Stimulated activated CD8-positive, alpha-beta memory T cell treated with anti-CD3 and anti-CD28 coated beads, Interleukin-2, amount 100 ng/mL, for 1 hour (primary cell): ENCODE measurements at places on chromosomes 16 and 17.

GRCh38 chr17:82297714-82298537, 19.5 kb downstream of the CD7 start:
- peak; percentile 91 for DNase-seq

DNA sequence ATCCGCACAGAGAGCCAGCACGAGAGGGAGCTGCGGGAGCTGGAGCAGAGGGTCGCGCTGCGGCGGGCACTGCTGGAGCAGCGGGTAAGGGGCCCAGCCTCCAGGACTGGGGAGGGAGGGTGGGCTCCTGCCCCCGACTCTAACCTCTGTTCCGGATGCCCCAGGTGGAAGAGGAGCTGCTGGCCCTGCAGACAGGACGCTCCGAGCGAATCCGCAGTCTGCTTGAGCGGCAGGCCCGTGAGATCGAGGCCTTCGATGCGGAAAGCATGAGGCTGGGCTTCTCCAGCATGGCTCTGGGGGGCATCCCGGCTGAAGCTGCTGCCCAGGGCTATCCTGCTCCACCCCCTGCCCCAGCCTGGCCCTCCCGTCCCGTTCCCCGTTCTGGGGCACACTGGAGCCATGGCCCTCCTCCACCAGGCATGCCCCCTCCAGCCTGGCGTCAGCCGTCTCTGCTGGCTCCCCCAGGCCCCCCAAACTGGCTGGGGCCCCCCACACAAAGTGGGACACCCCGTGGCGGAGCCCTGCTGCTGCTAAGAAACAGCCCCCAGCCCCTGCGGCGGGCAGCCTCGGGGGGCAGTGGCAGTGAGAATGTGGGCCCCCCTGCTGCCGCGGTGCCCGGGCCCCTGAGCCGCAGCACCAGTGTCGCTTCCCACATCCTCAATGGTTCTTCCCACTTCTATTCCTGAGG, 4.4 kb downstream of the HIRIP3 start:
- DNase-seq = no peak

- DNase-seq = no peak
Measured at GRCh38 chr17:17844079-17844478, 7.3 kb upstream of the SREBF1 start.

DNA sequence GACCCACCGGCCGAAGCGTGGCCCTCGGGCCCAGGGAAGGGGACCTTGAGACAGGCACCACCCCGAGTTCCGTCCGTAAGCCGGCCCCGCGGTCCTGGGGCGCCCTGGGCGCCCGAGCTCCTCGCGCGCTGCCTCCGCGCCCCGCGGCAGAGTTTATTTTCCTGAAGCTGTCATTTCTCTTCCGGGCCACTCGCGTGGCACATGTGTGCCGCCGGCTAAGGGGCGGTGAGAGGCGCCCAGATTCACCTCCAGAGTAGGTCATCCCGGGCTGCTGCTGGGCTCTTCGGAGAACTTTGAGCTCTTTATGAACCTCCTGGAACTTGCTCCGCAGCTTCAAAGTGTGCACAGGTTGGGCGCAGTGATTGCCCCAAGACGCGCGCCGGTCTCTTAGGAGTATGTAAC, 489 bp downstream of the ZC3H18 start:
- no peak for DNase-seq

GRCh38 chr17:19736071-19736470, 12.0 kb downstream of the ALDH3A1 start:
- DNase-seq = no peak

DNA sequence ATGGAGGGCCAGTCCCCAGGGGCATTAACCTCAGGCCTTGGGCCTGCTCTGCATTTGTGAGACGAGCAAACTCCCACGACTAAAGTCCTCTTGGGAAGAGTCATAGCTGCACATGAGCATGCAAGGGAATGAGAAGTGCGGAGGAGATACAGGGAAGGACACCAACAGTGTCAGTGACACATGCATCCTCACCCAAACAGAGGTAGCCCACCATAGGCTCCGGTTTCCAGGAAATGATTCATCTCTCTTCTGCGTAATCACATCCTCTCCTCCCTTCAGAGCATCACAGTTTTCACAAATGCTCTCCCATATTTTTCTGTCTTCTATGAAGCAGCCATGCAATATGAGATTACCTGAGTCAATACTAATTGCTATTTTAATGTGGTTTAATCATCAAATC, 725.7 kb upstream of the GOT2 start:
- no peak for DNase-seq

DNA sequence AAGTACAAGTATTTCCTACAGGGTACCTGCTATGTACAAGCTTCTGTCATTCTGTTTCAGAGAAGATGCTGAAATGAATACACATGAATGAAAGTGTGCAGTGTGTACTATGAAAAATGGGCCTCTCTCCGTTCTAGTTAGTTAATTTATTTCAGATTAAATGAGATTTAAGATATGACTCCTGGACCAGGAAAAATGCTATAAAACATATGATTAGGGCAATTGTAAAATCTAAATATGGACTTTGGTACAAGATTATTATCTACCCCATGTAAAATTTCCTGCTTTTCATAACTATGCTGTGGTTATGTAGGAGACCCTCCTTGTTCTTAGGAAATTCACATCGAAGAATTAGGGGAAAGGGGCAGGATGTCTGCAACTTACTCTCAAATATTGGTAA, 28.9 kb downstream of the MYO1D start:
- no peak for DNase-seq

DNA sequence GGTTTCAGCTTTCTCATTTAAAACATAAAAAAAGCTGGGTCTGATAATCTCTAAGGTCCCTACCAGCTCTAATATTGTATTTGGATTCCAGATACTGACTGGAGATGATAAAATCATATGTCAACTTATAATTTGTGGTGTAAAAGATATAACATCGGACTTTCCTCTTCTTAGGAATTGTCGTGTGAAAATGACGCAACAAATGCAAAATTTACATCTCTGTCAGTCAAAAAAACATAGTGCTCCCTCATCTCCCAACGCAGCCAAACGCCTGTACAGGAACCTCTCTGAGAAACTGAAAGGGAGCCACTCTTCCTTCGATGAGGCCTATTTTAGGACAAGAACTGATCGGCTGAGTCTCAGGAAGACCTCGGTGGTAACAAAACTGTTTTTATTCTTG, 197.3 kb downstream of the ANKFN1 start:
- no peak for DNase-seq

GRCh38 chr17:27242951-27243350, 51.0 kb upstream of the WSB1 start:
- no peak for DNase-seq

GRCh38 chr16:88803264-88803987, at the start of gene CDT1:
TSS of gene CDT1 (plus strand) at chr16:88803789. CDS start at chr16:88803832, 43 bp downstream.
- DNase-seq = peak; percentile 67

GRCh38 chr16:88356124-88356726, 26.5 kb upstream of the ZNF469 start:
- no peak for DNase-seq

- peak; percentile 42 for DNase-seq
Measured at GRCh38 chr16:695355-696089, 5.3 kb upstream of the WDR24 start.

- DNase-seq = peak; percentile 31
Measured at GRCh38 chr16:30615358-30616091, 5.3 kb upstream of the ZNF689 start.

DNA sequence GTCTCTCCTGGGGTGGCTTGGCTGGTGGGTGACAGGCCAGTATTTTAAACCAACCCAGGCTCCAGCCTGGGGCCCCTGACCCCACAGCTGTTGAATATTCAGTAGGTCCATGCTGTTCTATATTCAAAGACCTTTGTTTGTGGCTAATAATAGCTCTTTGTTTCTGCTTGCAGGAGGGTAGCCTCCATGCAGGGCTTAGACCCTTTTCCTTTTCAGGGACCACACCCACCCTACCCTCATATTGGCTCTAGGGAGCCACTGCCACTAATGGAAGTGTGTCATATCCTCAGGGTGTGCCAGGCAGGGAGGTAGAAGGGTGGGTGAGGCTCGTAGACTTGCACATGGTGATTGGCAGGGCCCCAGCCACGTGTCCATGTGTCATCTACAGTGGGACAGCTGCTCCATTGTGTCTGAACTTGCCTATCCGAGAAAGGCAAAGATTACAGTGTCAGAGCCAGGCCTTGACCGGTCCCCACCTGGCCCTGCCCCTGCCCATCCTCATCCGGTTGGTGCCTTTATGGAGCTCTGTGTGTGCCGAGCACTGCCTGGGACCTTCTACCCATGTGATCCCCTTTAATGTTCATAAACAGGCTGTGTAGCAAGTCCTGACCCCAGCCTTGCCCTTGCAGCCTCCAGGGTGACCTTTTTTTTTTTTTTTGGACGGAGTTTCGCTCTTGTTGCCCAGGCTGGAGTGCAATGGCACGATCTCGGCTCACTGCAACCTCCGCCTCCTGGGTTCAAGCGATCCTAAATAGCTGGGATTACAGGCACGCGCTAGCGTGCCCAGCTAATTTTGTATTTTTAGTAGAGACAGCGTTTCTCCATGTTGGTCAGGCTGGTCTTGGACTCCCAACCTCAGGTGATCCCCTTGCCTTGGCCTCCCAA, 22.1 kb downstream of the TMC7 start:
- DNase-seq = no peak

DNA sequence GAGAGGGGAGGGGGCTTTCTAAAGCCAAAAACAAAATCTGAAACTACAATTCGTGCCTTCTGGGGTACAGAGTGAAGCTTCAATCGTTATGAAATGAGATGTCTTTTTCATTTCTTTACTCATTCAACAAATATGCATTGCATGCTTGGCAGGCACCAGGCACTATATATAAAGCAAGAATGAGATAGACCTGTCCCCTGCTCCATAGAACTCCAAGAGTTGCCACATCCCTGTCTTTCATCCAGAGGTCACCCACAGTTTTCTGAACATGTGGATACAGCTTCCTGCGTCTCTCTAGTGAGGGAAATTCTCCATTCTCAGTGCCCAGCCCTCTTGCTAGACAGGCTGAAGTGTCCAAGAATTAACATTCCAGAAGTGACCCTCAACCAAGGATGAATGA, 343.2 kb upstream of the MAF start:
- DNase-seq = no peak

DNA sequence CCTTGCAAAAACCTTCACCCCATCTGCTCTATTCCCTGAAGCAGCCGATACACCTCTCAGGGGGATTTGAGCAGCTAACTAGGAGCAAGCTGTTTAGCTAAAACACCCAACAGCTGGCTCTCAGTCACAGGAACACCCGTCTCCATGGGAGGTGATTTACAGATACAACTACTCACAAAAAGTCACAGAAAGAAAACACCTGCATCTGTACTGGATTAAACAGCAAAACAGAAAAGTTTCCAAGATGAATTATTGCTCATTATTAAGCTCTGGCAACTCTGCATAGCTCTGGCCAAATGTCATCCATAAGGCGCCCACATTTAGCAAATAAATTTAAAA, 22.3 kb downstream of the GJC1 start:
- DNase-seq = no peak

DNA sequence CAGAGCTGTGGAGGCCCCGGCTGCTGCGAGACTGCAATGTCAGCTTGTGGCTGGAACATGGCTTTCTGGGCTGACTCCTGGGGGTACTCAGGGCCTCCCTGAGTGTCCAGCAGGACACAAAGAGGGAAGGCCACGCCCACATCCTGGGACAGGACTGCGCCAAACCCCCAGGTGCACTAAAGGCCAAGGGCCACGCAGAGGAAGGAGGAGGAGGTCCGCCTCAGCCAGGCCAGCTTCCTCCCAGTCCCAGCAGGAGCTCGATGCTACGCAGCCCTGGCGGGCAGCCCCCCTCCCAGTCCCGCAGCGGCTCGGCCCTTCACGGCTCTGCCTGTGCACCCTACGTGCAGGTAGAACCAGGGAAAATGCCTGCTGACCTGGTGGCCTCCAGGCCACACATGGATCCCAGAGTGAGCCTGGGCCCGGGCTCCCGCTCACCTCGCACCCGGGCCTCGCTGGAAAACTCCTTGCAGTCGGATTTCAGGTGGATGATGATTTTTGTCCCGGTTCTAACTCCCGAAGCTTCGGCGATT, 21.2 kb downstream of the DNASE1 start:
- no peak for DNase-seq

- DNase-seq = no peak
Measured at GRCh38 chr17:63069245-63069644, 103.2 kb downstream of the TANC2 start.

DNA sequence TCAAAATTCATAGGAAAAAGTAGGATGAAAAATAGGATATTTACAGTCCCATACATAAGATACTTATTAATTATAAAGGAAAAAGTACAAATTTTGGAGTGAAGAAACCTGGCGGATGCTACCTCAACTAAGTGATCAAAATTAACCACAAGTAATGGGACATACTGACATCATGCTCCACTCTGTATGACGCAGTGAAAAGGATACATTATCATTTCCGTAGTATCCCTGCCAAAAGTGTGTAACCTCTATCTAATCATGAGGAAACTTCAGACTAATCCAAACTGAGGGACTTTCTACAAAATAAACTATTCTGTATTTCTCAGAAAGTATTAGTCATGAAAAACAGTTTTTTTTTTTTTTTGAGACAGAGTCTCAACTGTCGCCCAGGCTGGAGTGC, 60.5 kb downstream of the TRIM37 start:
- DNase-seq = no peak

DNA sequence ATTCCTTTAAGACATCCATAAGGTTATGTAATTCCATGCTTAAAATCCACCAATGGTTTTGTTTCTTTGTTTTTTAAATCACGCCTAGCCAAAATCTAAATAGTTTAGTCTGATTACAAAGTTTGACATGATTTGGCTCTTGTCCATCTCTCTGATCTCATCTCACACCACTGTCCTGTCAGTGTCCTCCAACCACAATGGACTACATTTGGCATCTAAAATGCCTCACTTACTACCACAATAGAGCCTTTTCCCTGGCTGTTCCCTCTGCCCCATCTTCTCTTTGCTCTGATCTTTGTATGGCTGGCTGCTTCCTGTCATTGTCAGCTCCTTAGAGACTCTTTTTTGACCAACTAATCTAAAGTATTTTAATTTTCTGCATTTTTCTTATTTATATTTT, 157.2 kb downstream of the MYO1D start:
- DNase-seq = no peak
